ENCODE measurements at places on chromosomes 3 and 15.

DNA sequence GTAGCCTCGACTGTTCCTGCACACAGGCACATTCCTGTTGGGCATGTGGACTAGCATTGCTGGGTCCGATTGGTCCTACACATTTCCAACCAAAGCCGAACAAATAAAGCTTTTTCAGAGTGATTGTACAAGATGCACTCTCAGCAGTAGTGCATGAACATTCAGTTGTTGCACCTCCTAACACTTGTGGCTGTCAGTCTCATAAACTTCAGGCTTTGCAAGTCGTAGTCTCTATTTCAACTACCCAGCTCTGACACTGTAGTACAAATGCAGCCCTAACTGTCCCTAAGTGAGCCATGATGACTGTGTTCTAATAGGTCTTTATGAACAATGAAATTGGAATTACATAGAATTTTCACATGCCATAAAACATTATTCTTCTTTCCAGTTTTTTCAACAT is 281.7 kb upstream of the ATP10A start:
- H3K4me3 ChIP-seq, result no peak overlapping the region
- H3K36me3 ChIP-seq, result no peaks in the 10 kb centered on the region
- H3K27me3 ChIP-seq, result no peaks in the 10 kb centered on the region
- no peaks in the 10 kb centered on the region for H3K4me1 ChIP-seq

GRCh38 chr15:81625896-81626295 is 251.9 kb upstream of the TMC3 start:
- H3K27me3 ChIP-seq, result no peaks in the 10 kb centered on the region
- no peaks in the 10 kb centered on the region for H3K36me3 ChIP-seq
- H3K4me3 ChIP-seq, result no peak overlapping the region

DNA sequence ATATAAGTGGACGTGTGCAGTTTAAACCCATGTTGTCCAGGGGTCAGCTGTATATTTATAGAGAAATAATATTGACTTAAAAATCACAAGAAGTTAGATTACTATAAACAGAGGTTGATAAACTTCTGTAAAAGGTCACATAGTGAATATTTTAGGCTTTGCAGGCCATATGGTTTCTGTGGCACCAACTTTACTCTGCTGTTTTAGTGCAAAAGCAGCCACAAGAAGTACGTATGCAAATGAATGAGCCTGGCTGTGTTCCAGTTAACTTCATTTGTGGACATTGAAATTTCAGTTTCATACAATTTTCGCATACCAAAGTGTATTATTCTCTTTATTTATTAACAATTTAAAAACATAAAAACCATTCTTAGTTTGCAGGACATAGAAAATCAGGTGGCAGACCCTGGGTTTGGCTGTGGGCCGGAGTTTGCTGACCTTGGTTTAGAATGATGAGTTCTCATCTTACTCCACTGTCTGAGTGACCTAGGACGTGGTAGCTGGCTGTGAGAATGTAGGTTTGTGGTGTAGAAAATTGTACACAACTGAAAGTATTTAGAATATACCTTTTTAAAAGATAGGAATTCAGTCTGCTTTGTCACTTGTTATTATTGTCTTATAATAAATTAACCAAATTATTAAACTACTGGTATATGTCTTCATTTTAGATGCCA is 16.3 kb downstream of the FAN1 start:
- no peak overlapping the region for H3K27ac ChIP-seq
- no peak overlapping the region for H3K4me3 ChIP-seq
- H3K4me1 ChIP-seq, result peaks cover 45% of the 10 kb centered on the region
- H3K27me3 ChIP-seq, result no peaks in the 10 kb centered on the region

DNA sequence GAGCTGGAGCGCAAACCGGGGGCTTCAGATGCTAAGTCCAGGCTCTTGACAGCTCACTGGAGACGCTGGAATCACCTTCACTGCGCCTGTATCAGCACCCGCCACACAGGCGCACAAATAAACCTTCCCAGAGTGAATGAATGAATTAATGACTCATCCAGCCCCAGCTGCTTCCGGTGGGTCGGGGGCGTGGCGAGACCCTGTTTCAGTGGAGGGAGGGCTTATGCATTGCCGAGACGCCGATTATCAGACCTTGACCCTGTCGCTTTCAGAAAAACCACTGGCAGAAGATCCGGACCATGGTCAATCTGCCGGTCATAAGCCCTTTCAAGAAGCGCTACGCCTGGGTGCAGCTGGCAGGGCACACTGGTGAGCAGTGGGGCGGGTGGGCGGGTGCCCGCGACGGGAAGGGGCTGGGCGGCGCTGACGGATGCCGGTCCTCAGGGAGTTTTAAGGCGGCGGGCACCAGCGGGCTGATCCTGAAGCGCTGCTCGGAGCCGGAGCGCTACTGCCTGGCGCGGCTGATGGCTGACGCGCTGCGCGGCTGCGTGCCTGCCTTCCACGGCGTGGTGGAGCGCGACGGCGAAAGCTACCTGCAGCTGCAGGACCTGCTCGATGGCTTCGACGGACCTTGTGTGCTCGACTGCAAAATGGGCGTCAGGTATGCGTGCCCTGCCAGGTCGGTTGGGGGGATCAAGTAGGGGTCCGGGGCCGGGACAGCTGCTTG is 7.7 kb downstream of the ITPKA start:
- no peak overlapping the region for H3K27ac ChIP-seq
- DNase-seq, result no peak
- H3K4me3 ChIP-seq, result peak overlapping the region; percentile 21
- H3K4me1 ChIP-seq, result peaks cover 25% of the 10 kb centered on the region
- H3K36me3 ChIP-seq, result no peaks in the 10 kb centered on the region

GRCh38 chr15:65066635-65067316 is 1.0 kb downstream of the RASL12 start:
- H3K27ac ChIP-seq, result peak overlapping the region; percentile 87
- H3K4me1 ChIP-seq, result peaks cover 47% of the 10 kb centered on the region
- peak overlapping the region; percentile 56 for H3K4me3 ChIP-seq
- H3K36me3 ChIP-seq, result no peaks in the 10 kb centered on the region
- H3K27me3 ChIP-seq, result peaks cover 6% of the 10 kb centered on the region

- H3K4me1 ChIP-seq, result no peaks in the 10 kb centered on the region
- H3K27me3 ChIP-seq, result no peaks in the 10 kb centered on the region
These were observed 381.2 kb downstream of the WDR72 start for GRCh38 chr15:53378096-53378800.

GRCh38 chr3:53113293-53114010 is 16.8 kb downstream of the RFT1 start:
- no peaks in the 10 kb centered on the region for H3K27me3 ChIP-seq
- peaks cover 24% of the 10 kb centered on the region for H3K36me3 ChIP-seq
- no peak overlapping the region for H3K4me3 ChIP-seq
- H3K27ac ChIP-seq, result peak overlapping the region; percentile 92
- peaks cover 43% of the 10 kb centered on the region for H3K4me1 ChIP-seq

- no peak for DNase-seq
- no peaks in the 10 kb centered on the region for H3K36me3 ChIP-seq
- H3K4me1 ChIP-seq, result no peaks in the 10 kb centered on the region
- no peak overlapping the region for H3K4me3 ChIP-seq
- H3K27ac ChIP-seq, result no peak overlapping the region
- peaks cover 6% of the 10 kb centered on the region for H3K27me3 ChIP-seq
These were observed 200.6 kb downstream of the EDEM1 start for GRCh38 chr3:5388091-5388490.

- peaks cover 11% of the 10 kb centered on the region for H3K4me1 ChIP-seq
- DNase-seq, result no peak
- H3K27ac ChIP-seq, result no peak overlapping the region
- H3K4me3 ChIP-seq, result no peak overlapping the region
- no peaks in the 10 kb centered on the region for H3K27me3 ChIP-seq
These were observed 48.2 kb upstream of the ATG7 start for GRCh38 chr3:11224010-11224409.

DNA sequence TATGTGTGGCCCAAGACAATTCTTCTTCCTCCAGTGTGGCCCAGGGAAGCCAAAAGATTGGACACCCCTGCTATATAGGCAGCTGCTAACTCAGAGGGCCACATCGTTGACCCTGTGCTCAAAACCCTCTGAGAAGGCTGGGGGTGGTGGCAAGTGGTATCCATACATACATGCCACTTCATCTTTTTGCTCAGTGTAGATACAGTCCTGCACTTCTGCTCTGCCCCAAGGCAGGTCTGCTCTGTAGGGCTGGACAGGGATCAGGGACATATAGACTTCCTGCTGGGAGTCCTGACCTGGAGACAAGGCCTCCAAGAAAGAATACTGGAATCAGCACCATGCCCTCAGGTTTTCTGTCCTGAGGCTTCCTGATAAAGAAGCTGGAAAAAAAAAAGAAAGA is 4.5 kb upstream of the HCN4 start:
- peaks cover 12% of the 10 kb centered on the region for H3K4me1 ChIP-seq
- DNase-seq, result no peak
- no peak overlapping the region for H3K4me3 ChIP-seq
- H3K27me3 ChIP-seq, result peaks cover 39% of the 10 kb centered on the region
- H3K27ac ChIP-seq, result no peak overlapping the region

GRCh38 chr3:15660055-15660935 is 58.8 kb downstream of the BTD start:
- H3K27ac ChIP-seq, result no peak overlapping the region
- H3K4me3 ChIP-seq, result no peak overlapping the region
- no peaks in the 10 kb centered on the region for H3K4me1 ChIP-seq
- no peaks in the 10 kb centered on the region for H3K27me3 ChIP-seq
- no peak for DNase-seq
- no peaks in the 10 kb centered on the region for H3K36me3 ChIP-seq
